ENCODE measurements at places on chromosomes 1 and 21. TPM values are rescaled to one million over a fixed set of nuclear protein-coding genes. Genes with fewer than 3 reads are reported as not detected.

DNA sequence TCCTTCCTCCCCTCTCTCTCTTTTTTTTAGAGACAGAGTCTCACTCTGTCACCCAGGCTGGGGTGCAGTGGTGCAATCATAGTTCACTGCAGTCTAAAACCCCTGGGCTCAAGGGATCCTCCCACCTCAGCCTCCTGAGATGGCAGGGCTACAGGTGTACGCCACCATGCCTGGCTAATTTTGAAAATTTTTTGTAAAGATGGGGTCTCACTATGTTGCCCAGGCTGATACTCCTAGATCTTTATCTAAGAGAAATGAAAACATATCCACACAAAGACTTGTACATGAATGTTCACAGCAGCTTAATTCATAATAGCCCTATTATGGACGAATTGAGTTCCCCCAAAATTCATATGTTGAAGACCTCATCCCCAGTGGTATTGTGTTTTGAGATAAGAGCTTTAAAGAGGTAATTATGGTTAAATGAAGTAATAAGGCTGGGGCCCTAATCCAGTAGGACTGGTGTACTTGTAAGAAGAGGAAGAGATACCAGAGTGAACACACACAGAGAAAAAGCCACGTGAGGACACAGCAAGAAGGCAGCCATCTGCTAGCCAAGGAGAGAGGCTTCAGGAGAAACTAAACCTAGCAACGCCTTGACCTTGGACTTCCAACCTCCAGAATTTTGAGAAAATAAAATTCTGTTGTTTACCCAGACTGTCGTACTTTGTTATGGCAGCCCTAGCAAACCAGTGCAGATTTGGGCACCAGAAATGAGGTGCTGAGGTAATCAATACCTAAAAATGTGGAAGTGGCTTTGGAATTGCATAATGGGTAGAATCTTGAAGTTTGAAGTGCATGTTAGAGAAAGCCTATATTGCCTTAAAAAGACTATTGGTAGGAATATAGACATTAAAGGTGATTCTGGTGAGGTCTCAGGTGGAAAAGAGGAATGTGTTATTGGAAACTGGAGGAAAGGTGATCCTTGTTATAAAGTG, 13.2 kb downstream of the IFNLR1 start:
- H3K27ac ChIP-seq, result no peak overlapping the region
- DNase-seq, result no peak
- H3K27me3 ChIP-seq, result no peaks in the 10 kb centered on the region
- H3K4me3 ChIP-seq, result no peak overlapping the region
- H3K36me3 ChIP-seq, result no peaks in the 10 kb centered on the region

Gene LRRC3
- total RNA-seq, result 4.7 TPM

- no peak overlapping the region for H3K4me3 ChIP-seq
- no peaks in the 10 kb centered on the region for H3K36me3 ChIP-seq
- peaks cover 29% of the 10 kb centered on the region for H3K4me1 ChIP-seq
- H3K27me3 ChIP-seq, result no peaks in the 10 kb centered on the region
- DNase-seq, result peak; percentile 81
- H3K27ac ChIP-seq, result no peak overlapping the region
Observed at GRCh38 chr1:150560011-150560438, 10.8 kb downstream of the ADAMTSL4 start.

Gene KLF17
- not detected for total RNA-seq

DNA sequence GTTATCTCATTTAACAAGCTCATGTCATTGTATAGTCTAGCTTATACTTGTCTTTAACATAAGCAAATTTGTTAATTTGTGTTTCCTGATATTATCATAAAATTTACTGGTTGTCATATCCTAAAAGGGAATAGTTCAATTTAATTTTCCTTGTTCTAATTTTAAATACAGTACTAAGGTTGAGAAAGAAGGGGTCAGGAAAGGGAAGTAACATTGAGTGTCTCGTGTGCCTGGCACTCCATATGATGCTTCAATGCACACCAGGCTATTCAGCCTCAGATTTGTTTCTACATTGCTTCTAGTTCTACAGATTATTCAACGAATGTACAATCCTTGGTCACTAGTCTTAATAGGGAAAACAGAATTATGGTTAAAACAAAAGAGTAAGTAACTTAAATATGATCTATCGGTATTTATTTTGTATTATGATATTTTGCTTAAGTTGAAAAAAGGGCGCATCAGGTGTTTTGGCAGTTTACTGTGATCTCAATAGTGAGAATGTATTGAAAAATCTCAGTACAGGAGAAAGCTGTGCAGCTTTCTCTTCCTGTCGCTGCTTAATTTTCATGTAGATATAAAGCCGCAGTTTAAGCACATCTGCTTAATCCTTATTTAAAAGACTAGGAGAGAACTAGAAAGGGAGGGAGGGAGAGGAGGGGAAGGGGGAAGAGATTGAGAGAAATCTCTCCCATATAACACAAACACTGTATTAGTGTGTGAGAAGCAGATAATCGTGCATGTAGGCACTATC, 13.0 kb downstream of the PTPRC start:
- H3K27me3 ChIP-seq, result no peaks in the 10 kb centered on the region

DNA sequence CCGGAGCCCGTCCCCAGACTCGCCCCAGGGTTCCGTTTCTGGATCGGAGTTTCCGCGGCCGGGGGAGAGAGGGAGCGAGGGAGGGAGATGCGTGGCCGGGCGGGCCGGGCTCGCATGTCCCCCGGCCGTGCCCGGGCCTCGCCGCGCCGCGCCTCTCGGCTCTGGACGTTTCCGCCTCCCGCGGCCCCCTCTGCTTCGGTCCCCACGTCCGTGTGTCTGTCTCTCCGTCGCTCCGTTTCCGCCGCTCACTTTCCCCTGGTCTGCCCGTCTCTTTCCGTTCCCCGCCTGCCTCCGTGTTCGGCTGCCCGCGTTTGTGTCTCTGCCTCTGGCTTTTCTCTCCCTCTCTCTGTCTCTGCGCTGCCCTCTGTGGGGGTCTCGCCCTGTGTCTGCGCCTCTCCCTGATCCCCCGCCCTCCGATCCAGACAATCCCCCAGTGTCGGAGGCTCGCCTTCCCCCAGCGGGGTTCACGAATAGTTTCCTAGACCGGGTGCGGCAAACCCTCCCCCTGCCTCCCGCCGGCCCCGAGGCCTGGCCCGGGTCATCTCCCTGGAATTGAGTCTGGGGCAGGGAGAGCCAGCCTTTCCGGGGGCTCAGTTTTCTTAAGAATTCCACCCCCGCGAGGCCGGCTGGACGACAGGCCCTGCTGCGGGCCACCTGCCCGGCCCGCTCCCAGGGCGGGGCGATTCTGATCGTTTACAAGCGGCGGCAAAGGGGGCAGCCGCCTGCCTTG, 735 bp downstream of the NBL1 start:
- no peaks in the 10 kb centered on the region for H3K36me3 ChIP-seq
- H3K4me1 ChIP-seq, result peaks cover 9% of the 10 kb centered on the region
- peak overlapping the region; percentile 76 for H3K27ac ChIP-seq

- H3K27me3 ChIP-seq, result no peaks in the 10 kb centered on the region
- no peak overlapping the region for H3K4me3 ChIP-seq
- peaks cover 3% of the 10 kb centered on the region for H3K4me1 ChIP-seq
- H3K36me3 ChIP-seq, result no peaks in the 10 kb centered on the region
- peak; percentile 21 for DNase-seq
- H3K27ac ChIP-seq, result peak overlapping the region; percentile 56
Observed at GRCh38 chr1:185463011-185463410, 146.0 kb upstream of the IVNS1ABP start.

Gene EDN2
- not detected for total RNA-seq

DNA sequence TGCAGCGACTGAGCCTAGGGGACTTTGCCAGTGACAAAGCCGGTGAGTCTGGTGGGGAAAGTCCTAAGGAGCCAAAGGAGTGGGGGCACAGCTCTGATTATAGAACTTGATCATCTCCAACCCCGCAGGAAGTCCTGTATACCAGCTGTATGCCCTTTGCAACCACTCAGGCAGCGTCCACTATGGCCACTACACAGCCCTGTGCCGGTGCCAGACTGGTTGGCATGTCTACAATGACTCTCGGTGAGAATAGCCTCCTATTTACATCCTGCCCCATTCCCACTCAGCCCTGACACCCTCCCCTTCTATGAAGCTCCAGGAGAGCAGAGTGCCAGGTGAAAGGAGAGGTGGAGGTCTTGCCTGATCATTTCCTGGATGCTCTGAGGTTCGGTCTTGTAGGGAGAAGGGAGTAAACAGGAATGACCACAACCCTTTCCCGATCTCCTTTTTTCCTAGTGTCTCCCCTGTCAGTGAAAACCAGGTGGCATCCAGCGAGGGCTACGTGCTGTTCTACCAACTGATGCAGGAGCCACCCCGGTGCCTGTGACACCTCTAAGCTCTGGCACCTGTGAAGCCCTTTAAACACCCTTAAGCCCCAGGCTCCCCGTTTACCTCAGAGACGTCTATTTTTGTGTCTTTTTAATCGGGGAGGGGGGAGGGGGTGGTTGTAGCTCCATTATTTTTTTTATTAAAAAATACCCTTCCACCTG, 1.2 kb upstream of the PPOX start:
- DNase-seq, result no peak
- H3K27me3 ChIP-seq, result no peaks in the 10 kb centered on the region
- peaks cover 3% of the 10 kb centered on the region for H3K36me3 ChIP-seq

DNA sequence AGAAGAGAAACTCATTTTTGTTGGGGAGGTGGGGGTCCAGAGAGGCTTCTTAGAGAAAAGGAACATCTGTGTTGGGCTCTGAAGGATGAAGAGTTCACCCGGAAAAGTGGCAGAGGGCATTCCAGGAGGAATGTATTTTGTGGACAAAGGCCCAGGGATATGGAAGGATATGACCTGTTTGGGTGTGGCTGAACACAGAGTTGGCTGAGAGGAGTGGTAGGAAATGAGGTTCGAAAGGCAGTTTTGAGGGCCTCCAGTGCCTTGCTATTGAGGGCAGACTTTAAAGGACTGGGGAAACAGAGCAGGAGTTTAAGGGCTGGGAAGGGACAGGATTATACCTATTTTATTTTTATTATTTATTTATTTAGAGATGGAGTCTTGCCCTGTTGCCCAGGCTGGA, 27.3 kb upstream of the WASF2 start:
- no peak overlapping the region for H3K27ac ChIP-seq
- H3K27me3 ChIP-seq, result no peaks in the 10 kb centered on the region
- no peak for DNase-seq
- H3K4me1 ChIP-seq, result peaks cover 40% of the 10 kb centered on the region
- no peak overlapping the region for H3K4me3 ChIP-seq

GRCh38 chr1:245317217-245317616, 162.4 kb downstream of the KIF26B start:
- no peaks in the 10 kb centered on the region for H3K36me3 ChIP-seq
- H3K4me1 ChIP-seq, result no peaks in the 10 kb centered on the region
- H3K27ac ChIP-seq, result no peak overlapping the region
- no peaks in the 10 kb centered on the region for H3K27me3 ChIP-seq
